ENCODE measurements at places on chromosomes 16 and 17.
A peak's percentile ranks its signal among the peaks of the same experiment; 100 is the strongest.

DNA sequence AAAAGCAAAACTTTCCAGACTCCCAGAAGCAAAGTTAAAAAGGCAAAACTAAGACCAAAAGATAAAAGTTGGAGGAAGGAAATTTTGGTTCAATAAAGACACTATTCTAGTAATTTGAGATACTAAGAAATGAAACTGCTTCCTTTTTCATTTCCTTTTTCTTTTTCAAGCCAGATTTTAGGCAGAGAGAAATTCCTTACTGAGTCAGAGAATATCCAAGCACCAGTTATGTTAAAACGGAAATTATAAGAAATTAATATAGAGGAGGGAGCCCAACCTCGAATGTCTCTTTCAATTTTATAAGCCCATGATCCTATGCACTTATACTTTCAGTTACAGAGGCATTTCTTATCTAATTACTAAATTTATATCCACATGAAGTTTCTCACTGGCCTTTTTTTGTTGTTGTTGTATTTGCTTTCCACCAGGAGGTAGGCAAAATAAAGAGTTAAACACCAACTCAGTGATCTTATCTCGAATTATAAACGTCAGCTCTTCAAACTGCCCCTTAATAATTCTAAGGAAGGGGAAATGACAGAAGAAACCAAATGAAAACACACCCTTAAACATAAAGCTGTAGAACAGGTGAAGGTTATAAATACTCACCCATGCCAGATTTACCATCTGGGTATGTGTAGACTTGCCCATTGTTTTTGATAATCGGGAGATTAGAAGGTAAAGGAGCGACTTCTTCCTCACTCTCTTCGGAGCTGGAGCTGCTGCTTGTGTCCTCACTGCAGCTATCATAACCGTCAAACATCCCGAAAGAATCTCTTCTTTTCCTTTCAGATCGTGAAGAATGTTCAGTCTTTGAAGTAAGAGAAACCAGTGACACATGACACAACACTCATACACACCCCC is 35.2 kb downstream of the MBTD1 start:
- DNase-seq, result no peak

- DNase-seq, result no peak
Measured at GRCh38 chr17:66230922-66231591, 1.8 kb upstream of the APOH start.

- DNase-seq, result no peak
Measured at GRCh38 chr16:25109643-25110042, 1.9 kb upstream of the LCMT1 start.

GRCh38 chr17:38354466-38354865 is 2.8 kb downstream of the SOCS7 start:
- DNase-seq, result no peak

- DNase-seq, result no peak
Measured at GRCh38 chr17:63973930-63974593, 1.3 kb upstream of the SCN4A start.

GRCh38 chr16:49857423-49858181 is 1.7 kb upstream of the ZNF423 start:
- no peak for DNase-seq

GRCh38 chr17:3475251-3475685 is 529 bp upstream of the ASPA start:
- DNase-seq, result no peak

DNA sequence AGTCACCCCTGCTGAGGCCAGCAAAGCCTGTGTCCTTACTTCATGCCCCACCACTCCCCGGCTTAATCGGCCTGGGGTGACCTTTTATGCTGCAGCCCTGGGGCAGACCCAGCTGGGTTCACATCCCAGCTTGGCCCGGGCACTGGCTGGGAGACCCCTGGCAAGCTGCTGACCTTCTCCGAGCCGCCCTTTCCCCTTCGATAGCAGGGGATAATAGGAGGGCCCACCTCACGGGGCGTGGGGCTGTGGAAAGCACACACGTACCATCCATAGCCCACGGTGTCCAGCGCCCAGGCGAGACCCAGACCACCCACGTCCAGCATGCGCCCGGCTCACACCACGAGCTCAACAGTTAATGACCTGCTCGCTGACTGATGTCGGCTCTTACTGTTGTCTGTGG is 26.8 kb downstream of the TBC1D16 start:
- no peak for DNase-seq

DNA sequence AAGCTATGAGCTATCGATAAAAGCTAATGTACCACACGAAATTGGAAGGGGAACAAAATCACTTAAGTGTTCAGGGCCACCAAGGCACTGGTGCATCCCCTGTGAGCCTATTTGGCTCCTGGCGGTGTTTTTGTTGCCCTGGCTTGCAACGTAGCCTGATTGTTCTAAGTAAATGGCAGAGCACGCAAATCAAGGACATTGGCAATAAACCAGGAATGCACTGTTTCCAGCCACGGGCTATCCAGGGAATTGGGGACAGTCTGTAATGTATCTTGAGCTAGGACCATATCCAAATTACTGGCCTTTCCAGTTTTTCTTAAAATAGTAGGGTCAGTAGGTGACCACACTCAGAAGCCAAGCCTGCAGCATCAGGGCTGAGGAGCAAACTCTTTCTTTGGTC is 734.0 kb downstream of the MAF start:
- DNase-seq, result no peak

DNA sequence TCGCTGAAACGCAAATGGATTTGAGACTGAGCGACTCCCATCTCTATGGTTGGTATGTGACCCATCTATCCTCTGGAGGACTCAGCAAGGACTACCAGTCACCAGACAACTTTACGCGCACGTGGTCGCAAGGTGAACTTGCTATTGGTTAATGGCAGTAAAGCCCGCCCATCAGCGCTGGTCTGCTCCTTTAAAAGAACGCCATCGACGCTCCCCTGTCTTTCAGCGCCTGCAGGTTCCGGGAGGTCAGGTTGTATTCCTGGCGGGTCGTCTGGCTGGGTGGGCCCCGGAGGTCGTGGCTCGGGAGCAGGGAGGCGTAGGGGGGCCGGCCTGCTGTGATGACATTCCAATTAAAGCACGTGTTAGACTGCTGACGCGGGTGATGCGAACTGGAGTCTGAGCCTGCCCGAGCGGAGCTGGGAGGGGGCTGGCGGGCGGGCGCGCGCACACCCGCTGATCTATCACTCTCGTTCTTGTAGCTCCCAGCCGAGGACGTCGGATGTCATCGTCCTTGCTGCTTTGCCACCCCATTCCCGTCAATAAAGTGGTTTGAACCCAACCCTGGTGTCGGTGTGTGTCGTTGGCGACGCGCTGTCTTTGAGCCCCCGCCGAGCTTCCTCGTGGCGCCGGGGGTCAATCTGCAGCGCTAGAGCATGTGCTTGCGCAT is 15.9 kb upstream of the ERN1 start:
- peak; percentile 91 for DNase-seq

DNA sequence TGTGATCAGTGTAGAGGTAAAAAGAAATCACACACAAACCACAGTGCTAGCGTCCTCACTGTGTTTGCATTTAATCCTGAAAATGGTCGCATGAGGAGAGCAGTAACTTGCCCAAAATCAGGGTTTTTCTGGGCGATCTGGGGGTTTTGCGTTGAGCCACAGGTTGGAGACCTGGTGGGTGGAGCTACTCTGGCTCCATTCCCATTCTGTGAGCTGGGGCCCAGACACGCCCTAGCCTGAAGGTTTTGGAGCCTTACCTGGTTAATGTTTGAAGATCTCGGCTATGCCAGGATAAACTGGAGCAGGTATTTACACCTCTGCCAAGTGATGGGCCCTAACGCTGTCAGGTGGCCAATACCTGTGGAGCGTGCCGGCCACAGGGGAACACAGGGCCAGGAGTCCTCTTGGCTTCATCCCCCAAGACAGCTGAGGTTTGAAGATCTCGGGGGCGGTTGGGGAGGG is 48.4 kb downstream of the MPRIP start:
- no peak for DNase-seq

- DNase-seq, result no peak
Measured at GRCh38 chr16:80627108-80627507, 86.3 kb downstream of the DYNLRB2 start.

- DNase-seq, result no peak
Measured at GRCh38 chr17:31433811-31434726, 42.6 kb downstream of the RAB11FIP4 start.

DNA sequence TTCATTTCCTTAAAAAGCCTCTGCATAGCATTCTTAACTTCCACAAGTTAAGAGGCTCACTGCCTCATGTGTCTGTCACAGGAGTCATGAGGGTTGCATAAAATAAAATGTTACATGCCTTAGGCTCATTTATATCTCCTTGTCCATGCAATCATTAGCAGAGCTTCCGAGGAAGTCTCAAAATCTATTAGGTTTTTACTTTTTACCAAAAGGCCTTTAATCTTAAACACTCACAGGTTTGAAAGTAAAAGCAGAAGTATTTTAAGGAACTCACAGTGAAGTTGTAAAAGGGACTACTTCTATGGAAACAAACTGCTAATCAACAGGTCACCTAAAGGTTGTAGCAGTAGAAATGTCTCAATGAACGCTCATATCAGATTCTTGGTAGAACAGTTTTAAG is 5.2 kb upstream of the ATP6V0A1 start:
- no peak for DNase-seq

DNA sequence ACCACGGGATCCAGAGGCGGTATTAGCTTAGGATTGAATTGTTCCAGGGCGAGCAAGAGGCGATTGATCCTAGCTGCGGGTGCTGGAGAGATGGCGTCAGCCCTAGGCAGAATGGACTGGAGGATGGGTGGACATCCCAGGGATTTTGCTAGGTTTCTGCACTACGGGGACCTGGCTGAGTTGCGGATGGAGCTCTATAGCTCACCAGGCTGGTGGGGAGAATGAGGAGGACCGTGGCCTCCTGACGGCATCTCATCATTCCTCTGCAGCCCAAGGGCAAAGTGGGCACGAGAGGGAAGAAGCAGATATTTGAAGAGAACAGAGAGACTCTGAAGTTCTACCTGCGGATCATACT is 614 bp downstream of the TMEM208 start:
- no peak for DNase-seq

GRCh38 chr16:86117756-86118155 is 218.8 kb downstream of the IRF8 start:
- DNase-seq, result no peak

- no peak for DNase-seq
Measured at GRCh38 chr17:45577571-45578279, 87.2 kb upstream of the PLEKHM1 start.

- DNase-seq, result no peak
Measured at GRCh38 chr17:65053354-65053881, 3.1 kb downstream of the GNA13 start.

- DNase-seq, result no peak
Measured at GRCh38 chr17:82924812-82925211, 85.0 kb upstream of the ZNF750 start.

DNA sequence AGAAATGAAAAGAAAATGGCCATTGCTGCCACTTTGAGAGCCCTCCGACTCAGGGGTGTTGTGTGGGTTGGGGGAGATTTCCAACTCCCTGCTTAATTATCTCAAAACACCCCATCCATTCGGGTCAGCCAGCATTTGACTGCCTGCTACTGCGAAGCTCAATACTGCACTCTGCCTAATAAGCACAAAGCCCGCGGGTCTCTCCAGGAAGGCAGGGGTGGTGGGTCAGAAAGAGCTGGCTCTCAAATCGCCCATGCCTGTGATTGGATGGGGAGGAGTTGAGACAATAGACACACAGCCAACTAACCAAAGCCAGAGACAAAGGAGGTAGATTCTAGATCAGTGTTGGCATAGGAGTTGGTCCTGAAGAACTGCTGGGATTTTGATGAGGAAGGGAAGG is 2.3 kb upstream of the XAF1 start:
- DNase-seq, result no peak

- DNase-seq, result no peak
Measured at GRCh38 chr17:49018748-49019147, 21.6 kb downstream of the IGF2BP1 start.

- no peak for DNase-seq
Measured at GRCh38 chr17:70074956-70075355, at the start of gene KCNJ16. TSS of gene KCNJ16 (plus strand) at chr17:70075225. CDS start at chr17:70132088, 56,863 bp downstream.

GRCh38 chr16:54356391-54356790 is 69.8 kb upstream of the IRX3 start:
- DNase-seq, result no peak

DNA sequence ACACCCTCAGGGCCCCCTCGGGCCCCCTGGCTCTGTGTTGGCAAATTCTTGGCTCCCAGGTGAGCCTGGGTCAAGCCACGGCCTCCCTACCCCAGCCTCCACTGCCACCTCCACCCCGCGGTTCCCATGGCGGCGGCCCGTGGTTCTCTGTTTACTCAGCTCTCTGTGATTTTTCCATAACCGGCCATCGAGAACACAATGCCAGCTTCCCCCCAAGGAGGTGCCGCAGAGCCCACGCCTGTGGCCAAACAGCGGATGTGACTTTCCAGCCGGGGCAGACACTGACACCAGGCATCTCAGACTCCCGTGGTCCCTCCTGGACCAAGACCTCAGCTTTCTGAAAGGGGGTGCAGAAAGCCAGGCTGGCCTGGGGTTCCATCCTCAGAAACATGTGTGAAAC is 21.6 kb upstream of the ATP2A3 start:
- DNase-seq, result no peak

DNA sequence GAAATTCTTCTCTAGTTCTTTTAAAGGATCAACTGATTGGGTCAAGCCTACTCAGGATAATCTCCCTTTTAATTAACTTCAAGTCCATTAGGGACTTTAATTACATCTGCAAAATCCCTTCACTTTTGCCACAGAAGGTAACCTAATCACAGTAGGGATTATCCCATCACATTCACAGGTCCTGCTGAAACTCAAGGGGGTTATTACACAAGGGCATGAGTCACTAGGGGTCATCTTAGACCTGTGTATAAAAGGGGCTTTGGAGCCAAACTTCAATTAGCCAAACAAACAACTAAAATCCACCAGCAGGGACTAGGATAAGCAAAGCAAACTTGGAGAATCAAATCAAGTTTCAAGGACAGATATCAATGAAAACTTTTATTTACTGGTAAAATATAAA is 19.4 kb downstream of the CIAPIN1 start:
- DNase-seq, result no peak

- no peak for DNase-seq
Measured at GRCh38 chr16:69241926-69242325, 55.0 kb downstream of the SNTB2 start.

DNA sequence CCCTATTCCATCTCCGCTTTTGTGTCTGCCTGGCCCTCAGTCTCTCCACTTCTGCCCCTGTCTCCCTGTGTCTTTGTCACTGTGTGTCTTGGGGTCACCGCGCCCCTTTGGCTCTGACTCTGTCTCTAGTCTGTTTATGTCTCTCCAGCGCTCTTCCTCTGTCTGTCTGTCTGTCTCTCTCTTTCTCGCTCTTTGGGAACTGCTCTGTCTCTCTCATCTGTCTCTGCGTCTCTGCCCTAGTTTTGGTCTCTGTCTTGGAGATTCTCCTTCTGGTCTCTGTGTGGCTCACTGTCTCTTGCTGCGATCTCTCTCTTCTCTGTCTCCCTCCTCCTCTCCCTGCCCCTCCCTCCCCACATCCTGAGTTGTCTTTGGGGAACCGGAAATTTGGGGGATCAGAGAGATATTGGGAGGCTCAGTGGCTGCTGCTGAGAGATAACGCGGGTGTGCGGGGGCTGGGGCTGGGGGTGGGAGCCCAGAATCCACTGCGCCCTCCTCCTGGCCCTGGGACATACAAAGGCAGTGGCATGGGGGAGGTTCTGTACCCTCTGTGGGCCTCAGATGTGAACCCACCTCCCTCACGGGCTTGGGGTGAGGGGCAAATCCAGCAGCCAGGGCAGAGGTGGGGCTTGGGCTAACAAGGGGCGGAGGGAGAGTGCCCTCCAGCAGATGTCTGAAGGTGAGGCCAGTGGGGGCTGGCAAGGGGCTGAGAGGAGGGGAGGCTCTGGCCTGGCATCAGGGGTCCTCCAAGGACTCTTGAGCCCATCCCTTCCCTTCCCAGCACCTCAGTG is 24.4 kb downstream of the LAT start:
- no peak for DNase-seq

- no peak for DNase-seq
Measured at GRCh38 chr17:64785011-64785421, 122.9 kb upstream of the SMURF2 start.
